ENCODE measurements at places on chromosomes 12 and 14.
A peak's percentile ranks its signal among the peaks of the same experiment; 100 is the strongest.

DNA sequence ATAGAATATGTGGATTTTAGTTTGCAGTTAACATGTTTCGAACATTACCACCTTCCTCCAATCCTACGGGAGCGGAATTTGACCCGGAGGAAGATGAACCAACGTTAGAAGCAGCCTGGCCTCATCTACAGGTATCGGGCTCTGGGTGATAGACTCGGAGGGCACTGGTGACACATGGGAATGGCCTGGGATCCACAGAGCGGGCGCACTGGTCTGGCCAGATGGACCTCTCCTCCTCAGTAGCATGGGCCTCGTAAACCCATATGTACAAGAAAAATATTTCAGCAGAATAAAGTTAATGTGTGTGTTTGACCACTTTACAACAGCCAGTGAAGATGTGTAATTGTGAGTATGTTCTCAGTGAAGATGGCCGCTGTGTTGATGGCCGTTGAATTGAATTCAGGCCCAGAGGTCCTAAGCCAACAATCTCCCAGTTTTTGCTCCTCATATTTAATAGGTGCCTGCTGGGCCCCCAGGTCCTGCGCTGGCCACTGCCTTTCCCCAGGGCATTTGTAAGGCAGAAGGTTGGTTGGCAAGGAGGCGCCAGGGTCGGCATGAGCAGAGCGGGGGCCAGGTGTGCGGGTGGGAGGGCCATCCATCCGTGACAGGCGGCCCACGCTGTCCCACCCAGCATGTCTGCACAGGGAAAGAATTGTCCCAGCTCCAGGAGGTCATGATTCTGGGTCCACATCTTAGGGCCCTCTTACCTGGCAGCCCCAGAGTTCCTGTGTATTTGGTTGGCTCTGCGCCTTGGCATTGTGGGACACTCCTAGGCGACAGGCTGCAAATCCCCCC lies 82.0 kb upstream of the DYNC1H1 start:
- no peak for DNase-seq

GRCh38 chr12:49121047-49121696 lies 10.0 kb downstream of the TUBA1B start:
- DNase-seq = peak; percentile 30

DNA sequence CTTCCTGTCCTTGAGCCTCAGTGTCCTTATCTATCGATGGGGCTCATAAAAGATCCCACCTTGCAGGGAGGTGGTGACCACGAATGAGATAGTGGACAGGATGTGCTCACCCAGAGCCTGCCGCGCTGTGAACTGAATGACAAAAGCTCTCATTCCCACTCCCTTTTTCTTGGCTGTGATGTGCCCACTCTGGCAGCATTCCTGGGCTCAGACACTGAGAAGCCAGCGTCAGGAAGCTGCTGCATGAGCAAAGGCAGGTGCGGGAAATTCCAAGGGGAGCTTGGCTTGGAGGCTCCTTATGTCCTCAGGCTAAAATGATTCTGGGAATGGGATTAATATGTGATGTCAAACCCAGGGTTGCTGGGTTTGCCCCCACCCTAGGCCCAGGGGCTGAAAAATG lies 61.6 kb downstream of the EFCAB11 start:
- DNase-seq = no peak

DNA sequence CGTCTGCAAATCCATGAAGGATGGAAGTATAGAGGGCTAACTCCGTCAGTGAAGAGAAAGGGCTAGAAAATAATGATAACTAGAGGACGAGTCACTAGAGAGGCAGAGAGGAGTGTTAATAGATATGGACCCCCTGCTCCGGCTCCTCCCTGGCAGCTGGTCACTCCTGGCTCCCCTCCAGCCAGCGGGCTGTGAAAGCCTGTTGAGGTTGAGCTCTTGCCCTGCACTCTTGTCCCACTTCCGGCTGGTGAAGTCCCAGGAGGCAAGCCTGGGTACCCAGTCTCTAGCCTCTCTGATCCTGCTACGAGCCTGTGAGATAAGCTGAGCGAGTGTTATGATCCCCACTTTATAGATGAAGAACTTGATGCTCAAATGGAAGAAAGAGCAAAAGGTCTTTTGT lies 90.3 kb downstream of the RFX4 start:
- no peak for DNase-seq

- DNase-seq = no peak
Observed at GRCh38 chr14:73245480-73246325, 8.4 kb downstream of the PAPLN start.

GRCh38 chr14:85909581-85909980 lies 379.6 kb downstream of the FLRT2 start:
- DNase-seq = no peak
